ENCODE measurements at places on chromosomes 16 and 17.

GRCh38 chr17:47935961-47936360, 5.4 kb upstream of the PNPO start:
- no peak for DNase-seq

DNA sequence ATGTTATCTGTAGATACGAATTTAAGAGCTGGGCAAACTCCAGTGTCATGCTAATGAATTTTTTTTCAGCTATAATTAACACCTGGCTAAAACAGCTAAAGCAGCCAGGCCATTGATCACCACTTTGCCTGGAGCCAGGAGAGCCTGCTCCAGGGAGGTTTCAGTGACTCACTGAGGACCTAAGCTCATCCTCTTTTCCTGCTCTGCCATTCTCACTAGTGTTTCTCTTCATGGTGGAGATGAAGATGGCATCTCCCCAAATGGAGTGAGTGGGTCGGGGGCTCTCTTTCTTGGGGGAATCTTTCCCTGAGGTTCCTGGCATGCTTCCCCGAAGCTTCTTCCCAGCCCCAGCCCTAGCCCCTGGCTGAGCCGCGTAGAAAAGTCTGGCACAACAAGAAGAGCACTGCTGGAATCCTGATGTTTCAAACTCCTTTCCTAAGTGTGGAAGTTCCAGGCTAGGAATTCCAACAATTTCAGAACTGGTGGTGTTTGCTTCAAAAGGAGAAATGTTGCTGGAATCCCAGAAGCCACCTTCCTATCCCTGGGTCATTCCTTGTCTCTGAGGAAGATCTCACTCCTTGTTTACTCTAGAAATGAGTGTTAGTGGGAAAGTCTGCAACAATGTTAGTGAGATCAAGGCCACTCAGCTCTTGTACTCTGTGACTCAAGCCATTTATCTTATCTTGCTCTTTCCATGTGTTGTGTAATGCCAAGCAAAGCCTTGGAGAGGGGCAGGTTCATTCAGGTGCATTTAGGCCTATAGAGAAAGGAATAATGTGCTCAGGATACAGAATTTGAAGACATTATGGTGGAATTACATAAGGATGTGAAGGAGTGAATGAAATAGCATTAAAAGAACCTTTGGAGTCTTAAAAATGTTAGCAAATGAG, 26.0 kb upstream of the B4GALNT2 start:
- DNase-seq, result no peak

DNA sequence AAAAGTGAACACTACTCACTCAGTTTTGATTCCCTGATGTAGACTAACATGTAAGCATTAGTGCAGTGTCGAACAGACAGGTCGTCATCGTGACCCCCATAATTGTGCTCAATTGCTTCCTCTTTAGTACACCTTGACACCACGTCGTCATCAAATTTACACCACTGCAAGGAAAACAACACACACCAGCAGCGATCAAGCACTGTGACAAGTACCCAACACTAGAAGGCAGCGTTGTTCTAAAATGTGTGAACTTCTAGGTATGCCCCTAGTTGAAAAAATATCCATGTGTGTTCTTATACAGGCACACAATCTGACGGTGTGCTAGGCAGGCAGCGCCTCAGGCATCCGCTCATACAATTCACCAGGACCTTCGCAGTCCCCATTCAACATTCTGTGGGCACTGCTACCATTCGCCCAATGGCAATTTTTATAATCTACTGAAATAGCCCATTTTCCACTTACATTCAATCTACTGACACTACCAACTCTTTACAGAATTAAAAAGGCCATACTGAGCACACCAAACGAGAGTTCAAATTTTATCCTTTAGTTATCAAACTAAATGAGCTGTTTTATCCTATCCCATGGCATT, 23.1 kb downstream of the LITAFD start:
- DNase-seq, result peak; percentile 56

GRCh38 chr16:11583889-11584565, 2.7 kb downstream of the LITAF start:
- DNase-seq, result peak; percentile 88

DNA sequence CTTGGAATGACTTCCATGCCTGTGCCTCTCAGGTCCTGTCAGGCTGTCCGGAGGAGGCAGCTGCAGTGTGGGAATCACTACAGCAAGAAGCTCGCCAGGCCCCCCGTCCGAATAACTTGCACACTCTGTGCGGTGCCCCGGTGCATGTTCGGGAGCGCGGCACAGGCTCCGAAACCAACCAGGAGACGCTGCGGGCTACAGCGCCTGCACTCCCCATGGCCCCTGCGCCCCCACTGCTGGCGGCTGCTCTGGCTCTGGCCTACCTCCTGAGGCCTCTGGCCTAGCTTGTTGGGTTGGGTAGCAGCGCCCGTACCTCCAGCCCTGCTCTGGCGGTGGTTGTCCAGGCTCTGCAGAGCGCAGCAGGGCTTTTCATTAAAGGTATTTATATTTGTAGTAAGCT, 1.3 kb downstream of the NRN1L start:
- DNase-seq, result no peak

GRCh38 chr17:48526608-48527546, 3.9 kb downstream of the HOXB1 start:
- no peak for DNase-seq

DNA sequence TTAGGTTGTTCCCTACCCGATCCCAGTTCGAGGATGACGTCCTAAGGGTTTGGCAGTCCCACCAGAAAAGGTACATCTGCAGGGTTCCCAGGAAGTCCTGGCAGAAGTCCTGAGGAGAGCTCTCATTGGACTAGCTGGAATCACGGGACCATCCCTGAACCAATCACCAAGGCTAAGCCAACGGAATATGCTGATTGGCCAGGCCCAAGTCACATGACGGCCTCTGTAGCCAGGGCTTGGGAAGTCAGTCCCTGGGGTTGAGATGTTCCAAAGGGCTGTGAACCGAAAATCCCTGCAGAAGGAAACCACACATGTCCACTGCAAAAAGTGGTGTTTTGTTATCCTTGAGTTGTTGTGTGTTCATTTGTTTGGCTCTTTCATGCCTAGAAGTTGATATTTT, 68.2 kb upstream of the ZNF423 start:
- DNase-seq, result no peak

GRCh38 chr16:64596196-64596595, 525.7 kb downstream of the CDH11 start:
- DNase-seq, result no peak

GRCh38 chr17:80856863-80857755, 134.5 kb upstream of the CHMP6 start:
- DNase-seq, result no peak

GRCh38 chr16:83994087-83994486, 26.0 kb downstream of the NECAB2 start:
- DNase-seq, result no peak

DNA sequence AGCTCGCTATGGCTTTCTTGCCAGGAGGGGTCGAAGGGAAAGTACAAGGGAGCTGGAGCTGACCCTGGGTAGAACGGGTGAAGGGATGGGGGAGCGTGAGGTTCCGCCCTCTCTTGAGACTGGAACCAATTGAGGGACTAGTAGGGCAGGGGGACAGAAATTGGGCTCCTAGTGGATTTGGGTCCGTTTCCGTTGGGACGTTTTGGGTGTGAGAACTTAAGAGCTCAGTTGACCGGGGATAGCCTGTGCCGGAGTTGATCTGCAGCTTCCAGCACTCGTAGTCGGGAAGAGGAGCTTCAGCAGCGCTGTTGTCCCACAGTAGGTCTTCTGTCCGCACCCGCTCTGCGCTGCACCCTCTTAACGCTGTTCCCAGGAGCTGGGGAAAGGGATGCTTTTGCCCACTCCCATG, 481 bp downstream of the CNTROB start:
- DNase-seq, result peak; percentile 32

DNA sequence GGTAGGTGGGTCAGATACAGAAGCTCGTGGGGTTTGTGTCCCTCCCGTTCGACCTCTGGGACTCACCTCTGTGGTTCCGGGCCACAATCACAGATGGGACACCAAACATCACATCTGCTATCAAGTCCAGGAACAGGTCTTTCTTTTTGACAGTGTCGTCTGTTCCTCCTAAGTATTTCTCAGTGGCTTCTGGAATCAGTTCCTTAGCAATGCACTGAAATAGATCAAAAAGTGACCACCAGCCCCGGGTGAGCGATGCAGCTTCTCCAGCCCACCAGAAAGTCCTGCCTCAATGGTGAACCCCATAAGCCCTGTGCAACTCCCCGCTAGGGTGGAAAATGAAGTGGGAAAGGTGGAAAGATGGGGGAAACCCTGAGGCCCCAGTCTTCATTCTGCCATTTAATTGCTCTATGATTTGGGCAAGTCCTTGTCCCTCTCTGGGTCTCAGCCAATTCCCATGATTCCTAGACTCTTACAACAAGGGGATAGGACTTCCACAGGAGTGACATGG, 22.4 kb downstream of the CES1 start:
- no peak for DNase-seq

DNA sequence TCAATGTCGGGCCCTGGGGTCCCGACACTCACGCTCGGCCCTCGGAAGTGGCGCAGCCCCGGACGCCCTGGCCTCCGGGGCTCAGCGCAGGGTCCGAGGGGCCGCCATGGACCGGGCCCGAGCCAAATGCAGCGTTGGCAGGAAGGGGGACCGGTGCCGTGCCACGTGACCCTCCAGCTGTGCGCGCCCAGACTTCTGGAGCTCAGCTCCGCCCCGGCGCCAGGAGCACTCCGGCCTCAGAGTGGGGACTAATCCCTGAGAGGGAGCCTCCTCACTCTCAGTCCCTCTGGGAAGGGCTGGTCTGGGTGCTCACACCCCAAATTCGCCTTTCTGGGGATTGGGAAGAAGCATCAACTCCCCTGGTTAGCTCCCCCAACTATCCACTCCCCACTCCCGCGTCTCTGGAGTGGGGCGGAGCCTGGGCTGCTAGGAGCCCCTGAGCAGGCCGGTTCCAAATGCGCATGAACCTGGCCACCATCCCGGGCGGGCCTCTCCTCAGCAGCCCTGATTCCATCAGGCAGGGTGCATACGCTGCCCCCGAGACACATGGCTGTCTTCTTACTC, at the start of gene B3GNT9:
B3GNT9 (minus strand) TSS at position 166 of the 564 bp plus-strand sequence. CDS start 513 bp downstream, outside the sequence.
- DNase-seq, result peak; percentile 69

GRCh38 chr17:1045456-1045855, 48.5 kb downstream of the TIMM22 start:
- DNase-seq, result no peak

- no peak for DNase-seq
Measured at GRCh38 chr16:1107141-1107540, 11.1 kb upstream of the C1QTNF8 start.

GRCh38 chr16:87970186-87970585, 19.0 kb downstream of the BANP start:
- DNase-seq, result no peak

GRCh38 chr16:27322858-27323780, 9.3 kb downstream of the IL4R start:
- no peak for DNase-seq

- no peak for DNase-seq
Measured at GRCh38 chr16:80231121-80231520, 309.7 kb upstream of the DYNLRB2 start.

DNA sequence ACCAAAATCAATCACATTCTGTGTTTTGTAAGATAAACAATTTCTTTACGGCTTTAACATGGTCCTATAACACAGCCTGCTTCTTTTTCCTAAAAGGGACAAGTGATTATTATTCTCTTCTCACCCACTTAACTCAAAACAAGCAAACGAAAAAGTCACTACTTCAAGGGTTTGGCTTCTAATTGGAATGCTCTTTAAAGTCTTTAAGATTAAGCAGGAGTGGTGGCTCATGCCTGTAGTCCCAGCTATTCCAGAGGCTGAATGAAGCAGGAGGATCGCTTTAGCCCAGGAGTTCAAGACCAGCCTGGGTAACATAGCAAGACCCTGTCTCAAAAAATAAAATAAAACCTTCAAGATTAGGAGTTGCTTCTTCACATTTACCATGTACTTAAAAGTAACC, 66.6 kb upstream of the CNEP1R1 start:
- DNase-seq, result no peak

- peak; percentile 24 for DNase-seq
Measured at GRCh38 chr16:82891918-82892317, 265.1 kb downstream of the CDH13 start.

- no peak for DNase-seq
Measured at GRCh38 chr16:37511-37910, 15.9 kb downstream of the POLR3K start.

DNA sequence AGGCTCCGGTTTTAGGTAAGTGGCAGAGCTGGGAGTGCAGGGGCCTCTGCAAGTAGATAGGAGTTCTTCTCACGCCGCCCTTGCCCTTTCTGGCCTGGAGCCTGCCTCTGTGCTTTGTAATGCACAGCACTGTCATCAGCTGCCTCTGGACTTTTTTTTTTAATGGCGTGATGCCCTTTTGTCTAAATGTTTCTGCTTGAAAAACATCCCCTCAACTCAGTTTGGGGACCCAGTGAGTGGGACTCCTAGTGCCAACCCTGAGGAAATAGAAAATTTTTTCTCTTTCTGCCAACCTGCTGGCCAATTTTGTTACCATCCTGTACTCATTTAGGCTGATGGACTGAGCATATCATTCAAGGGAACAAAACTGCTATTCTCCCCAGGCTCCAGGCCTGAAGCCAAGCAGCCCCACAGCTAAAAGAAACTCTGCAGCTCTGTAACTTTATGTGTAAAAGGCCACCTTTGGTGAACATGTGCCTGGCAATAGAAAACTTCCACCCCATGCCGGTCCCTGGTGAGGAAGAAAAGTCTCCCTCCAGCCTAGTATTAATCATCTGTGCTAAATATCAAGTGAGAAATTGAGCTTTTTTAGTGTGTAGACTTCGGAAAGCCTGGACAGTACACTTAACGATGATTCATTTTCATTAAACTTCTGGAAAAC, 22.5 kb downstream of the SLC6A2 start:
- DNase-seq, result no peak

DNA sequence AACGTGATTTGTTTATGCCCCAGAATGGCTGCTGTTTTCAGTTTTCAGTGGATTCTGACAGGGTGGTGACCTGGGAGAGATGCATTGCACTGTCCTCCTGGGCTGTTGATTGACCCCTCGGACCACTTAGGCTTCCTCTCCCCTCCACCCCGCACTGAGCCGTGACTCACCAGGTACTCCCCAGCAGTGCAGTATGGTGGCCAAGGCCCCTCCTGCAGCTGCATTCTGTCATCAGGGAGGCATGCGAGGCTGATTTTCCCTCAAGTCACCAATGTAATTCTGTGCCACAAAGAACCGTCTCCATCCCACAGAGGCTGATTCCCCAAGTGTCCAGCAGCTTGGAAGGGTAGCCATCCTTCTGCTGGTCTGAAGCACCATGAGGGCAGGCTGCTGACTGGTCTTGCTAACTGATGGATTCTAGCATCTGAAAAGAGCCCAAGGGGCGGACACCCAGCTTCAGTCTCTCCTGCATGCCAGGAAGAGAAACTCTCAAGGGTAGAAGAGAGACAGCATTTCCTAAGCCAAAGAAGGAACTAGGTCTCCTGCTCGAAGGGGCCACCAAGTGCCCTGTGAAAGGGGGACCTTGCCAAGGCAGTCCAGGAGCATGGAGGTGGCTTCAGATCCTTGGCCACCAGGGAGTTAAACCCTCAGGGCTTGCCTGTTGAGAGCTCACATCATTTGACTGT, 148.1 kb downstream of the SOCS1 start:
- no peak for DNase-seq

GRCh38 chr16:17125671-17126070, 345.1 kb downstream of the XYLT1 start:
- DNase-seq, result no peak

DNA sequence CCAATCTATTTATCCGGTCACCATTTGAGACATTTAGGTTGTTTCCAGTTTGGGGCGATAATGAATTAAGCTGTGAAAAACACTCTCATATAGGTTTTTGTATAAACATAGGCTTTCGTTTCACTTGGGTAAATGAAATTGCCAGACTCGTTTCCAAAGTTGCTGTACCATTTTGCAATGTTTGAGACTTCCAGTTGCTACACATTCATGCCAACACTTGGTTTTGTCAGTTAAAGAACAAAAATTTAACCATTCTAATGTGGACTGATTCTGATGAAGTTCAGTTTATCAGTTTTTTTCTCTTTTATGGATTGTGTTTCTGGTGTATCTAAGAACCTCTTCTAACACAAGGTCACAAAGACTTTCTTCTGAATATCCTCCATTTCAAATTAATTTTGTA, 52.4 kb downstream of the YPEL2 start:
- no peak for DNase-seq

Measured in NCI-H69 (cell line).